Neural crest cell (in vitro differentiated cells): ENCODE measurements at places on chromosomes 12 and 14.

- no peaks in the 10 kb centered on the region for H3K36me3 ChIP-seq
- H3K27ac ChIP-seq: no peak overlapping the region
- H3K4me1 ChIP-seq: no peaks in the 10 kb centered on the region
- H3K27me3 ChIP-seq: peaks cover 23% of the 10 kb centered on the region
- peak; percentile 65 for DNase-seq
- H3K4me3 ChIP-seq: no peak overlapping the region
Observed at GRCh38 chr12:5083955-5084849, 40.5 kb downstream of the KCNA5 start.

GRCh38 chr12:56476972-56477432, 8.6 kb downstream of the SPRYD4 start:
- no peak overlapping the region for H3K4me3 ChIP-seq
- no peak overlapping the region for H3K27ac ChIP-seq
- H3K4me1 ChIP-seq: no peaks in the 10 kb centered on the region
- no peaks in the 10 kb centered on the region for H3K27me3 ChIP-seq
- no peaks in the 10 kb centered on the region for H3K36me3 ChIP-seq
- no peak for DNase-seq

GRCh38 chr12:76256904-76257303, 91.3 kb downstream of the BBS10 start:
- peaks cover 7% of the 10 kb centered on the region for H3K4me1 ChIP-seq
- no peak for DNase-seq
- no peak overlapping the region for H3K27ac ChIP-seq
- H3K36me3 ChIP-seq: peaks cover 4% of the 10 kb centered on the region

- DNase-seq: no peak
- H3K4me1 ChIP-seq: no peaks in the 10 kb centered on the region
- no peaks in the 10 kb centered on the region for H3K36me3 ChIP-seq
- no peak overlapping the region for H3K4me3 ChIP-seq
- H3K27ac ChIP-seq: no peak overlapping the region
Observed at GRCh38 chr12:122161682-122162081, 12.3 kb downstream of the IL31 start.

- H3K4me1 ChIP-seq: peaks cover 5% of the 10 kb centered on the region
- no peaks in the 10 kb centered on the region for H3K36me3 ChIP-seq
- H3K4me3 ChIP-seq: no peak overlapping the region
- DNase-seq: no peak
- no peaks in the 10 kb centered on the region for H3K27me3 ChIP-seq
- no peak overlapping the region for H3K27ac ChIP-seq
Observed at GRCh38 chr14:95237121-95237957, 80.0 kb upstream of the DICER1 start.

- no peaks in the 10 kb centered on the region for H3K4me1 ChIP-seq
- no peak for DNase-seq
- no peaks in the 10 kb centered on the region for H3K36me3 ChIP-seq
Observed at GRCh38 chr12:267581-268482, 5.2 kb upstream of the SLC6A13 start.

DNA sequence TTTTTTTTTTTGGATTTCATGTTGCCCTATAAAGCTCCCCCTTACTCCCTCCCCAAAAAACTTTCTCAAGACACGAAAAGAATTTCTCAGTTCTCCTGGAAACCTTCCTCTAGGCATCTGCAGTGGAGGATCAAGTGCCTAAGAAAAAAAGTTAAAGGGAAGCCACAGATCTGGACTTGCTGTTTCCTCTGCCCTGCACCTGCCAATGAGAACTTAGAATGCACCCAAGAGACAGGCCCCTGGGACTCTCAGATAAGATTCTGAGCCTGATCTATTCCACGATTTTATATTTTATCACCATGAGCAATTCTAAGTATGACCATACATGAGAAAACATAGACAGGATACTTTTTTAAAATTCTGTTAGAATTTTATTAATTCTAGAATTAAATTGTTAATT, 728.9 kb downstream of the BCL11B start:
- no peaks in the 10 kb centered on the region for H3K36me3 ChIP-seq
- no peak overlapping the region for H3K4me3 ChIP-seq
- H3K4me1 ChIP-seq: no peaks in the 10 kb centered on the region
- no peak overlapping the region for H3K27ac ChIP-seq
- no peaks in the 10 kb centered on the region for H3K27me3 ChIP-seq

- H3K4me3 ChIP-seq: no peak overlapping the region
- H3K4me1 ChIP-seq: no peaks in the 10 kb centered on the region
- peaks cover 14% of the 10 kb centered on the region for H3K27me3 ChIP-seq
- no peaks in the 10 kb centered on the region for H3K36me3 ChIP-seq
Observed at GRCh38 chr14:24734917-24735500, 101.0 kb upstream of the GZMB start.

DNA sequence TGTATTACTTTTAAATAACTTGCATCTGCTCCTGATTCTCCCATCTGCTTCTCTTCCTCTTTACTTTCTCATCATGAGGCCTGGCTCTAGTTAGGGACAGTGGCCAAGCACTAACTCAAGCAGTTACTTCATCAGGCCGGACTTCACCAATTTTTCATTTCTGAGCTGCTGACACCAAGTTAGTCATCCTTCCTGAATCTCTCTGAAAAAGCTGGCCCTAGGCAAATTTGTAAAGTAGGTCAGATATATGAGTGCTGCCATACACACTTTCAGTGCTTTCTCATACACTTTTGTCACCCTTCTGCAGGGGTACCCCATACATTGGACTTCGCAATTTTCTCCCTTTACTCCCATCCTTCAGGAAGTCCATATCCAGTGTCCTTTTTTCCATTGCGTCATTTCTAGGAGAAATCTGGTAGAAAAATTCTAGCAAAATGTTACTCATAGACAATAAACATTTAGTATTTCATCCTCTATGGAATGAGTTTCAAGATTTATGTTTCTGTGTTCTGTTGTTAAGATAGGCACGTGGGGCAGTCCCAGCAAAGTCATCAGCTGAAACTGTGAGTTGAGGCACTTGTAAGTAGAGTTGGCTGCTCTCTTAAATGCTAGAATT, 276.8 kb upstream of the TMPO start:
- H3K27ac ChIP-seq: no peak overlapping the region
- no peak for DNase-seq
- no peaks in the 10 kb centered on the region for H3K27me3 ChIP-seq
- no peaks in the 10 kb centered on the region for H3K36me3 ChIP-seq

- H3K36me3 ChIP-seq: peaks cover 21% of the 10 kb centered on the region
- peaks cover 74% of the 10 kb centered on the region for H3K4me1 ChIP-seq
- no peaks in the 10 kb centered on the region for H3K27me3 ChIP-seq
- DNase-seq: no peak
Observed at GRCh38 chr12:108837239-108837638, 20.1 kb downstream of the SSH1 start.

DNA sequence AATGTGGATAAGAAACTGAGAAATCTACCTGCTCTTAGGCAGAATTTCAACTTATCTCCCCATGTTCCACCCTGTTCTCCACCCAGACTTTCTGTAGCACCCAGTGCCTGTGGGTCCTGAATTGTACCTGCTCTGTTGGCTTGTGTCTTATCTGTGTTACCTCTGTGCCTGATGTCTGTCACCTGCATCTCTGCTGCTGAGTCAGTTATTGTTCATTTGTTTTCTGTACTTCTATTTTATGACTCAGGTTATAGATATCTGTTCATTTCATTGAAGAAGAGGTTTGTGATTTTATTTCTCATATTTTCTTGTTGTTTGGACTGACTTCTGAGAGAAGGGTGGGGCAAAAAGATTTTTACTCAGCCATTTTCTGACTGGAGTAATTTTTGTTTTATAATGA, 11.7 kb downstream of the SOCS4 start:
- no peaks in the 10 kb centered on the region for H3K27me3 ChIP-seq
- H3K4me3 ChIP-seq: no peak overlapping the region
- no peak for DNase-seq
- H3K27ac ChIP-seq: no peak overlapping the region

GRCh38 chr12:12282761-12283425, 16.0 kb upstream of the LRP6 start:
- H3K4me3 ChIP-seq: no peak overlapping the region
- no peak overlapping the region for H3K27ac ChIP-seq
- H3K27me3 ChIP-seq: no peaks in the 10 kb centered on the region
- no peak for DNase-seq

GRCh38 chr12:92469837-92470236, 233.0 kb upstream of the PLEKHG7 start:
- H3K27me3 ChIP-seq: no peaks in the 10 kb centered on the region
- H3K4me3 ChIP-seq: no peak overlapping the region
